Activated CD4-positive, alpha-beta T cell treated with anti-CD3 and anti-CD28 coated beads for 36 hours (primary cell): ENCODE measurements at places on chromosomes 6 and 20. TPM values are rescaled to one million over a fixed set of nuclear protein-coding genes. Genes with fewer than 3 reads are reported as not detected.

GRCh38 chr6:4772750-4773149, 3.5 kb upstream of the CDYL start:
- no peak for DNase-seq
- no peak overlapping the region for H3K27ac ChIP-seq
- peaks cover 3% of the 10 kb centered on the region for H3K36me3 ChIP-seq
- H3K27me3 ChIP-seq = peaks cover 11% of the 10 kb centered on the region

NSFL1C gene
- total RNA-seq = 78.1 TPM

GRCh38 chr6:154614641-154615040, 104.2 kb upstream of the CNKSR3 start:
- no peak overlapping the region for H3K27ac ChIP-seq
- H3K4me3 ChIP-seq = no peak overlapping the region
- no peak for DNase-seq
- H3K36me3 ChIP-seq = no peaks in the 10 kb centered on the region
- peaks cover 22% of the 10 kb centered on the region for H3K4me1 ChIP-seq
- peaks cover 5% of the 10 kb centered on the region for H3K27me3 ChIP-seq

DNA sequence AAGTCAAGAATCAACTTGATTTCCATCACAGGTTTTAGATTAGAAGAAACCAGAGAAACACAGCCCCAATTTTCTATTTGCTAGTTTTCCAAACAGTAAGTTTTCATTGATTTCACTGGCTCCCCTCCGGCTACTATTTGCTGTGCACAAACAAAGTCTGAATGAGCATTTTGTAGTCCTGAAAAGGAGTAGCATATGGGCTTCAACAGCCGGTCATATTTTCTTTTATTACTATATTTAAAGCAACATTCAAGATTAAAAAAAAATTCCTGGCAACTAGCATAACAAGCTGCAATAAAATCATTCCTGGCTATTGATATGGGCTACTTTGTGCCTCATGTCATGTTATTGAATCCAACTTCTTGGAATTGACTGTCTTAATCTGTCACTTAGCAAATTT, 48.3 kb downstream of the CARMIL1 start:
- no peak overlapping the region for H3K27ac ChIP-seq
- H3K36me3 ChIP-seq = no peaks in the 10 kb centered on the region
- no peaks in the 10 kb centered on the region for H3K27me3 ChIP-seq
- H3K4me3 ChIP-seq = no peak overlapping the region

GRCh38 chr20:19874040-19874727, 116.1 kb downstream of the RIN2 start:
- no peaks in the 10 kb centered on the region for H3K36me3 ChIP-seq
- no peak overlapping the region for H3K27ac ChIP-seq
- H3K4me1 ChIP-seq = no peaks in the 10 kb centered on the region
- H3K4me3 ChIP-seq = no peak overlapping the region

DNA sequence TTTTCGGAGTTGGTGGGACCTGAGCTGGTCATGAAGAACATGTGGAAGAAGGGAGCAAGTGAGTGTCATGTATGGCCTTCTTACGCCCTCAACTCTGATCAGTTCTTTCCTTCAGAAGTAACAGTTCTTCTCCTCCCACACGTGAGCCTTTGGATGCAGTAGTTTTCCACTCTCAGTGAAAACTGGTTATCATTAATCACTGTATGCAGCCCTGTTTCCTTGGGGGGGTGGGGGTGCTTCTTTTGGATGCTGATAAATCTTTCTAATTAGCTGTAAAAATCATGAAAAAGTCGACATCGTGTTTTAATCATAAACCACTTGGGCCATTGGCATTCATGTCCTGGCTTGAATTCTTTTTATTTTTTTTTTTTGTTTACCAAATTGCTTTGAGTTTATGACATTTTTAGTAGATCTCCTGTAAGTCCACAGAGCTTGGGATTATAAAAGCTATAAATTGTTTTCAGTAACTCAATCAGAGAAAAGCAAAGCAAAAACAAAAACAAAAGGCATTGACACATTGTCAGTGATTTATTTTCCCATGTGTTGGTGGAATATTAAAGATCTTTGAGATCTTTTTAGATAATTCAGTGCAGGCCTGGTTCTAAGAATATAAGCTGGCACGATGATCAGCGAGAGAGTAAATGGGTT, 84.8 kb downstream of the TRMT11 start:
- peaks cover 18% of the 10 kb centered on the region for H3K36me3 ChIP-seq
- no peaks in the 10 kb centered on the region for H3K27me3 ChIP-seq
- H3K4me1 ChIP-seq = no peaks in the 10 kb centered on the region
- H3K4me3 ChIP-seq = no peak overlapping the region

- H3K4me1 ChIP-seq = peaks cover 28% of the 10 kb centered on the region
- H3K36me3 ChIP-seq = peaks cover 19% of the 10 kb centered on the region
- DNase-seq = peak; percentile 59
- no peak overlapping the region for H3K27ac ChIP-seq
- no peaks in the 10 kb centered on the region for H3K27me3 ChIP-seq
These were observed 514 bp downstream of the TCFL5 start for GRCh38 chr20:62860924-62861691.

ULBP1 gene
- total RNA-seq = 5.0 TPM

HCRTR2 gene
- total RNA-seq = not detected

TOMM34 gene
- total RNA-seq = 56.5 TPM

DNA sequence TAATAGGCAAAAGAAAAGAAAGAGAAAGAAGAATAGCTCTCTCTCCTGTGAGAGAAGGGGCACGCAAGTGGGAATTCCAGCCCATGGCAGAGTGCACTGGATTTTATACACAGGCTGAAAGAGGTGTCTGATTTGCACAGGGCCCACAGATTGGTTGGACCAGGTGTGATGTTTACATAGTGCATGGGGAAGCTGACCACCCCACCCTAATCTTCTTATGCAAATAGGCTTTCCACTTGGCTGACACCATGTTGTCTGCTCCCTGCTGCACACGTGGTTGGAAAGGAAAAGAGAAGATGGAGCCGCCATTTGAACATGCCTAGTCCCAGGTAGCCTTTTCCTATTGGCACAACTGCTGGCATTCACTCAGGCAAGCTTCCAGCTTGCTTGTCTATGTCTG, 20.2 kb downstream of the MICA start:
- H3K36me3 ChIP-seq = no peaks in the 10 kb centered on the region
- no peak overlapping the region for H3K27ac ChIP-seq
- no peak for DNase-seq
- no peaks in the 10 kb centered on the region for H3K4me1 ChIP-seq
- peaks cover 2% of the 10 kb centered on the region for H3K27me3 ChIP-seq

CCM2L gene
- not detected for total RNA-seq

TNXB gene
- total RNA-seq = 3.5 TPM

DNA sequence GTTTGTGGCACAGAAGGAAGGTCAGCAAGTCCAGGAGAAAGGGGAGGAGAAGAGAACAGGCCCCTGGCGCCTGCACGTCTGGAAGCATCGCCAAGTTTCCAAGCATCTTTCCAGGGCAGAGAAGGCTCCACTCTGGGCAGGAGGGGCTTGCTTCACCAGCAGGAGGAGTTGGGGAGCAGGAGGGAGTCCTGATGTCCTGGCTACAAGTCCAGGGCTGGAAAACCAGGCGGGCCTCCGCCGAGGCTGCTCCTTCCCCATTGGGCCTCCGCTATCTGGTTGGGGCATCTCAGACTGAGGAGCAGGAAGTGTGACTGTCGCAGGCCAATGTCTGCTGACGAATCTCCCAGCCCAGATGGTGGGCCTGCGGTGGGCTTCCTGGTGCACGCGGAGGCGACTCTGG, 421.9 kb downstream of the PREX1 start:
- peaks cover 8% of the 10 kb centered on the region for H3K27me3 ChIP-seq
- H3K27ac ChIP-seq = no peak overlapping the region
- H3K4me3 ChIP-seq = no peak overlapping the region
- H3K4me1 ChIP-seq = no peaks in the 10 kb centered on the region
- H3K36me3 ChIP-seq = no peaks in the 10 kb centered on the region
